ENCODE measurements at places on chromosomes 3 and 15. TPM values are rescaled to one million over a fixed set of nuclear protein-coding genes. Genes with fewer than 3 reads are reported as not detected.

DNA sequence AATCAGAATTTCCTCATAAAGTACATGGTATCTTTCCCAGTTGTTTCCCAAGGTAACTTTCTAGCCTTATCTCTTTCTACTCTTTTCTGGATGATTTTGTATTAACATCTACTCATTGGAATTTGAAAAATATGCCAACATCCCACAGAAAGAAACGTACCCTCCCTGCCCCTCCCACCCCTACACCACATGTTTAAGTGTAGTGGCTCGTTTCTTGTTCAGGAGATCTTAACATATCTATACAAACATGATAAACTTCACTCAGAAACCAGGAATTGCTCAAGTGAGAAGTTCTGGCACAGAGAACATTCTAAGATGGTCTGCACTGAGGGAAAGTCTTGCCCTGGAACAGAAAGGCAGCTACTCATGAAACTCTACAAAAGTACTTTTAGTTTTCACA lies 404.7 kb downstream of the SOX2 start:
- no peak for DNase-seq

DNA sequence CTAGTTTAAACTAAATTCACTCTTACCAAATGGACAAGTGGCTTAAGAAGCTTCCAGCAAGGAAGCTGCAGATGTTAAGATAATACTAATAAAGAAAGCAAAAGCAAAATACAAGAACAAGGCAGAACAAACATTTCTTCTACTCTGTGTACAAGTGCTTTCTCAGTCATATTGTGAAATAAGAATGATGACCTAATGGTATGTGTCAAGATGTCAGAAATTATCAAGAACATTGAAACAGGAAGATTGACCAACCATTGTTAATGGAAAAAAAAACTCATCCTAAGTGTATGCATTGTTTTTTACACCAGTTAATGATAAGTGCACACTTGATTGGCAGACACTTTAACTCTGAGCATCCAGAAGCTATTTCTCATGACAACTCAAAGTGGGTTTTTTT lies 65.4 kb upstream of the P2RY1 start:
- no peak for DNase-seq

The CGNL1 gene
- 20.3 TPM for polyA plus RNA-seq

GRCh38 chr3:62493109-62493801 lies 119.9 kb upstream of the FEZF2 start:
- DNase-seq = no peak

DNA sequence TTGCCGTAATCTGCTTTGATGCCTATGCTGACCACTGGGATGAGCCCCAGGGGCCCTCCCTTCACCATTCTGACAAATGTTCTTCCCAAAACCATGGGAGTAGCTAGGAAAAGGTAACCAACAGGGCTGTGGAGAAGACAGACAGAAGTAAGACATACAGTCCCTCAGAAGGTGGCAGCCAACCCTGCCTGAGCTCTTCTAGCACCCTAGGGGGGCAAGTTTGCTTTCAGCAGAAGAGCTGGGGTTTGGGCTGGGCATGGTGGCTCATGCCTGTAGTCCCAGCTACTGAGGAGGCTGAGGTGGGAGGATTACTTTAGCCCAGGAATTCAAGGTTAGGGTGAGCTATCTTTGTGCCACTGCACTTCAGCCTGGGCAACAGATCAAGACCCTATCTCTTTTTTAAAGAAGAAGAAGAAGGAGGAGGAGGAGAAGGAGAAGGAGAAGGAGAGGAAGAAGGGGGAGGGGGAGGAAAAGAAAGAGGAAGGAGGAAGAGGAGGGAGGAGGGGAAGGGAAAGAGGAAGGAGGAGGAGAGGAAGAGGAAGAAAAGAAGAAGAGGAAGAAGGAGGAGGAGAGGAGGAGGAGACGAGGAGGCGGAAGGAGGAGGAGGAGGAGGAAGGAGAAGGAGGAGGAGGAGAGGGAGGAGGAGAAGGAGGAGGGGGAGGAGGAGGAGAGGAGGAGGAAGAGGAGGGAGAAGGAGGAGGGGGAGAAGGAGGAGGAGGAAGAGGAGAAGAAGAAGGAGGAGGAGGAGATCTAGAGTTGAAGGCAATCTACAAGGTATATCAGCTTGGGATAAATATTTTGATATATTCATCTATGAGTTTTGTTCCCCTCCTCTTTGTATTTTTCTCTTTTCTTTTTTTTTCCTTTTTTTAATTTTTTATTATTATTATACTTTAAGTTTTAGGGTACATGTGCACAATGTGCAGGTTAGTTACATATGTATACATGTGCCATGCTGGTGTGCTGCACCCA lies 44.9 kb upstream of the ABHD2 start:
- DNase-seq = no peak

- no peak for DNase-seq
Observed at GRCh38 chr15:73660455-73660854, 23.7 kb upstream of the CD276 start.

- DNase-seq = no peak
Observed at GRCh38 chr3:76369170-76369569, 583.8 kb upstream of the ZNF717 start.

- no peak for DNase-seq
Observed at GRCh38 chr3:25582242-25582641, 82.5 kb downstream of the TOP2B start.

GRCh38 chr3:183924543-183924942 lies 39.9 kb upstream of the PARL start:
- no peak for DNase-seq

GRCh38 chr3:15781131-15781530 lies 16.6 kb downstream of the ANKRD28 start:
- DNase-seq = no peak

The NR1I2 gene
- polyA plus RNA-seq = 25.0 TPM

GRCh38 chr3:9024341-9024740 lies 61.1 kb upstream of the RAD18 start:
- DNase-seq = no peak

DNA sequence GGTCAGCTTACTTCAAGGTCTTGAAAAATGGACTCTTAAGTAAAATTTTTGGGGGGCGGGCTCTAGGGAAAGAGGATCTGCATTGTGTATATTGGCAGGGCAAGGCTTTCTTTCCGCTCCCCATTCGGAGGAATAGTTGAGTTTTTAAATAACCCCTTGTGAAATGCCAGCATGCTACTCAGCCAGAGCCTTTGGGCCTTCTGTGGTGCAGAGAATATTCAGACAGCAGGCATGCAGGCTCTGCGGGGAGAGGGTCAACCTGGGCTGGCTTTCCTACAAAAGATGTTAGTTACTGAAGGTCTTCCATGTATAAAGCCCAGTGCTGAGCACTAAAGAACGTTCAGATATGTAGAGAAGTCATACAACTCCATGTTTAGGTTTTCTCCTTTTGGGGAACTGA lies 40.6 kb downstream of the ADAMTSL3 start:
- DNase-seq = no peak

DNA sequence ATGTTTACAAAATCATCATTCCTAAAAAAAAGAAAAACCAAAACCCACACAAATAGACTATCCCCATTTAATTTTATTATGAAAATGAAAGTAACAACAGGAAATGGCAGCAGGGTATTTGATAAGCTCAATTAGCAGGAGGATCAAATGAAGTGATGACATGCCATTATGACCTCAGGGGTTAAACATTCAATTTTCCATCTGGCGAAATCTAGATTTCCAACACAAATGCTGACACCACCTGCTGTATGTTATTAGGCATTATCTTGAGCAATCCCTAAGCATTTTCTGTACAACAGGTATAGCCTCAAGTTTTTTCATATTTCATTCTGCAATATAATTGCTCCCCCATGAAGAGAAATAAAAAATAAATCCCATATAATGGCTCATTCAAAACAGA lies 57.1 kb downstream of the SHQ1 start:
- DNase-seq = no peak

The KCNAB1 gene
- 4.3 TPM for polyA plus RNA-seq

GRCh38 chr3:52299879-52300611 lies 12.4 kb downstream of the GLYCTK start:
- DNase-seq = no peak

The MESD gene
- 19.4 TPM for polyA plus RNA-seq

The ANKRD63 gene
- polyA plus RNA-seq = not detected

- no peak for DNase-seq
Observed at GRCh38 chr3:23916152-23916885, 471 bp downstream of the NKIRAS1 start.

GRCh38 chr15:49174902-49175301 lies 4.9 kb downstream of the GALK2 start:
- DNase-seq = no peak

GRCh38 chr3:149288655-149289054 lies 44.8 kb downstream of the TM4SF18 start:
- no peak for DNase-seq

DNA sequence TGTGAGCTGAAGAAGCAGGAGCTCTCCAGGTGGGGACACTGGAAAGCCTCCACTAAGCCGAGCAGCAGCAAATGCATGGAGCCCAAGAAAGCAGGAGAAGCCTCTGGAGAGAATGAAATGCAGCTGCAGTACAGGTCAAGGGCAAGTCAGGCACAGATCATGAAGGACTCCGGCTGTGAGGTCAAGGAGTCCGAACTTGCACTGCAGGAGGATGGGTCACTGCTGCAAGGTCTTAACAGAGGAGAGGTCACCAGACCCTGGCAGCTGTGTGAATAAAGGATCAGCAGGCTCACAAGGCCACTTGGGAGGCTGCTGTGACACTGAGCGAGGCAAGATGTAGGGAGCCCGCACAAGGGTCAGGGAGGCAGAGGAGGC lies 24.7 kb upstream of the SLC41A3 start:
- DNase-seq = no peak

- no peak for DNase-seq
Observed at GRCh38 chr15:63071288-63071909, 28.9 kb downstream of the TPM1 start.

- no peak for DNase-seq
Observed at GRCh38 chr3:152818027-152818426, 16.9 kb upstream of the P2RY1 start.

DNA sequence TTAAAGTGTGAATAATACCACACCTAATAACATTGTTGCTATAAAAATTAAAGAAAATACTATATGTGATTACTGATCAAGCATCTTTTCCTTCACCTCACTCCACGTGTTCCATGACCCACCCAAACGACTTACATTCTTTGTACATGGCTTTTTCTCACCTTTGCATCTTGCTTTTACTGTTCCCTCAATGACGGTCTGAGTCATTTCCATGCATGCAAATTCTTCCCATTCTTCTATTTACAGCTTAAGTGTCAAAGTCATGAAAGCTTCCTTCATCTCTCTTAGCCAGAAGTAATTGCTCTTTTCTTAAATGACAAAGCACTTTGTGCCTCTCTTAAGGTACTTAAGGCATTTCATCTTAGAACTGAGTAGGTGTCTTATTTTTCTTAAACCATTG lies 64.0 kb downstream of the GREM1 start:
- DNase-seq = no peak

The PFN2 gene
- 280 TPM for polyA plus RNA-seq

DNA sequence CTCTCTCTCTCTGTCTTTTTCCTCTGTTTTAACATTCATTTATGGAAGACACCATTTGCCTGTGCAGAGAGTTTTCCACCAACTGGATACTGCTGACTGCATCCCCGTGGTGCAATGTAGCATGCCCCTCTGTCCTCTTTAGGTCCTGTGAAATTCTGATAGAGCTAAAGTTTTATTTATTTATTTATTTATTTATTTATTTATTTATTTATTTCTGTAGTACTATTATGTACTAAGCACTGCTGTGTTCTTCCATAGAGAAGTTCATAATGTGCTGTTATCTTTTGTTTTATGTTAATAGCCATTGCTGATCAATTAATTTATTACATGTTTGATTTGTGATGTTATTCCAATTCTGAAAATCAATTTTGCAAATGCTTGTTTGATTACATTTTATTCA lies 749.9 kb downstream of the ZBBX start:
- no peak for DNase-seq

GRCh38 chr15:81562986-81563385 lies 189.0 kb upstream of the TMC3 start:
- DNase-seq = no peak

The EIF5A2 gene
- polyA plus RNA-seq = not detected

DNA sequence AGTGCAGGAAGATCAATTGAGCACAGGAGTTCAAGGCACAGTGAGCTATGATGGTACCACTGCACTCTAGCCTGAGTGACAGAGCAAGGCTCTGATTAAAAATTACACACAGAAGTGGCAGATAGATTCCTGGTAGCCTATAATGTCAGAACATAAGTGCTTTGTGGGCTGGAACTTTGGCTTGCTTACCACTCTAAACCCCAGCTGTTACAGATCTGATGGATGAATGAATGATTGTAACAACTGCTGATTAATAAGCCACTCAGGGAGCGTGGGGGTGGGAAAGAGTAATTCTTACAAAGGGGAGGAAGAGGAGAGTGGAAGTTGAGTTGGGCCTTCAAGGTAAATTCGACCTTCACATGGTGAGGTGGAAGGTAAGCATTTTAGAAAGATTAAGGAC lies 40.9 kb upstream of the PTPN23 start:
- DNase-seq = no peak

The IMPG2 gene
- polyA plus RNA-seq = 1.9 TPM

- DNase-seq = no peak
Observed at GRCh38 chr3:5191555-5192304, 4.2 kb downstream of the EDEM1 start.

GRCh38 chr15:23648920-23649515 lies 1.4 kb upstream of the MAGEL2 start:
- no peak for DNase-seq

The TEX55 gene
- not detected for polyA plus RNA-seq

DNA sequence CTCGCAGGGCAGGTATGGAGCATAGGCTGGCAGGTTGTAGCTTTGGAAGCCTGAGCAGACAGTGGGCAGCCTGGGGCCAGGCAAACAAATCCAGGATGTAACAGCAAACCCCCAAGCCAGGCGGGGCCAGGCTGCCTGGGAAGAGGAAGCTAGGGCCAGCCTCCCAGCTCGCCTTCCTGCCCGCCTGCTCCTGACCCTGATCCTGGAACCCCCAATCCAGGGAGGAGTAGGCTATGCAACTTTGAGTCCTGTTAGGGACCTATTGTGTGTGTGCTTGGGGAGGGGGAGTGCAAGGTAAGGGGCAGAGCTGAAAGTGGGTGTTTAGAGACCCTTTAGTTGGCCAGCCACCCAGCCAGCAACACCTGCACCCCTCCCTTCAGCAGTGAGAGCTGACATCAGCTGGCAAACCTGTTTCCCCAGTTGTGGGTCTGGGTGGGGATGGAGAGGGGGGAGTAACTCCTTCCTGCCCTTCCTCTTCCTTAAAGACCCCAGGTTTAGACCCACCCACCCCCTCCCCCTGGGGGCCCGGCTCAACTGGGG lies 2.5 kb downstream of the NBEAL2 start:
- DNase-seq = no peak

The IFRD2 gene
- 48.4 TPM for polyA plus RNA-seq

The ROBO2 gene
- polyA plus RNA-seq = 57.4 TPM

GRCh38 chr3:143736205-143736997 lies 111.9 kb downstream of the SLC9A9 start:
- no peak for DNase-seq

Data from muscle of arm (tissue), 14 donors.